Astrocyte (in vitro differentiated cells and primary cell): ENCODE measurements at places on chromosomes 11 and 22. TPM values are rescaled to one million over a fixed set of nuclear protein-coding genes. Genes with fewer than 3 reads are reported as not detected.

- peaks cover 17% of the 10 kb centered on the region for H3K27me3 ChIP-seq
- H3K27ac ChIP-seq, result no peak overlapping the region
These were observed 276.8 kb upstream of the SESN3 start for GRCh38 chr11:95507794-95508193.

GRCh38 chr22:29202212-29203192, 3.2 kb upstream of the EMID1 start:
- no peaks in the 10 kb centered on the region for H3K36me3 ChIP-seq
- no peak overlapping the region for H3K27ac ChIP-seq
- DNase-seq, result peak; percentile 46
- peaks cover 12% of the 10 kb centered on the region for H3K4me1 ChIP-seq

- H3K4me1 ChIP-seq, result no peaks in the 10 kb centered on the region
- no peak overlapping the region for H3K27ac ChIP-seq
- no peaks in the 10 kb centered on the region for H3K27me3 ChIP-seq
- no peaks in the 10 kb centered on the region for H3K36me3 ChIP-seq
These were observed 86.7 kb upstream of the IZUMO1R start for GRCh38 chr11:94217705-94218104.

MS4A6A gene
- not detected in 2 replicates for total RNA-seq

TCN1 gene
- total RNA-seq, result 0.45 TPM in 1 of 2 replicates, not detected in the other

DNA sequence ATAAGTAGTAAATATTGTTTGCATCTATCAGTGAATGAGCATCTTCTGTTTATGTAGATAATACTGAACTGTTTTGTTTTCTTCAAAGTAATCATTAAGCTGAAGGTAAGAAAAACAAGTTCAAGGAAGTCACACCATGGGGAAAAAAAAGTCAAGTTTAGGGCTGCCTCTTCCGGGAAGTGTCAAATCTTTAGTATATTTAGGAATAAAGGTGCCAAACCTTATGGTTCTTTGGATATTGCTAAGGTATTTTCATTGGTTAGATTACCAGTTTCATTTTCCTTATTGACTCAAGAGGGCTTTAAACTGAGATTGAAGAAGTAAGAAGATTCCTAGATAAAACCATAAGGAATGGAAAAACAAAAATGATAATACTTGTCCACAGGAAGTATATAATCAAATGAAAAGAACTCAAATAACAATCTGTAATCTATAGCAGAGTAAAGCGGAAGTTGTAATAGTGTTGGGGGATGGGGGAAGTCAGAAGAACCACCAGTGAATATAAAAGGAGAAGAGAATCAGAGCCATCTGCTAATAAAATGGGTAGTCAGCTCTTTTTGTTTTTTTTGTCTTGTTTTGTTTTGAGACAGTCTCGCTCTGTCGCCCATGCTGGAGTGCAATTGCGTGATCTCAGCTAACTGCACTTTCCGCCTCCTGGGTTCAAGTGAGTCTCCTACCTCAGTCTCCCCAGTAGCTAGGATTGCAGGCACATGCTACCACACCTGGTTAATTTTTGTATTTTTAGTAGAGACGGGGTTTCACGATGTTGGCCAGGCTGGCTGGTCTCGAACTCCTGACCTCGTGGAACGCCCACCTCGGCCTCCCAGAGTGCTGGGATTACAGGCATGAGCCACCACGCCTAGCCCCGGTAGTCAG, 2.3 kb downstream of the ATM start:
- DNase-seq, result no peak
- no peak overlapping the region for H3K4me3 ChIP-seq
- H3K27ac ChIP-seq, result no peak overlapping the region
- H3K4me1 ChIP-seq, result peaks cover 16% of the 10 kb centered on the region

DNA sequence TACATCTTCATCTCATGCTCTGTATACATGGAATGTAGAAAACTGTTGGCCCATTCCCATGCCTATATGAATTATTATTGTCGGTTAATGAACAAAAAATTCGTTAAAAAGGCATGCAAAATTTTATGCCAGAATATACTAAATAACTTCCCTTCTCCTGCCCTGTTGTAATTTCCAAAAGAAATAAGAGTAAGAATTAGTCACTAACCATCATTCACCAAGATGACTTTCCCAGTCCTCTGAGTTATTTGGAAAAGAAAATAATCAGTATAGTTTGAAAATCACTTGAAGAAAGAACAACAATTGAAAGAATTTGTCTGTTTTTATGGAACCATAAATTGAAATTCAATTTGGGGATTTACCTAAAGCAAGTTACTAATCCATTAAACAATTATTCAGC, 1149.1 kb upstream of the RAG2 start:
- no peaks in the 10 kb centered on the region for H3K27me3 ChIP-seq
- H3K27ac ChIP-seq, result no peak overlapping the region
- H3K4me3 ChIP-seq, result no peak overlapping the region
- no peaks in the 10 kb centered on the region for H3K36me3 ChIP-seq

OR4C46 gene
- not detected in 2 replicates for total RNA-seq

DNA sequence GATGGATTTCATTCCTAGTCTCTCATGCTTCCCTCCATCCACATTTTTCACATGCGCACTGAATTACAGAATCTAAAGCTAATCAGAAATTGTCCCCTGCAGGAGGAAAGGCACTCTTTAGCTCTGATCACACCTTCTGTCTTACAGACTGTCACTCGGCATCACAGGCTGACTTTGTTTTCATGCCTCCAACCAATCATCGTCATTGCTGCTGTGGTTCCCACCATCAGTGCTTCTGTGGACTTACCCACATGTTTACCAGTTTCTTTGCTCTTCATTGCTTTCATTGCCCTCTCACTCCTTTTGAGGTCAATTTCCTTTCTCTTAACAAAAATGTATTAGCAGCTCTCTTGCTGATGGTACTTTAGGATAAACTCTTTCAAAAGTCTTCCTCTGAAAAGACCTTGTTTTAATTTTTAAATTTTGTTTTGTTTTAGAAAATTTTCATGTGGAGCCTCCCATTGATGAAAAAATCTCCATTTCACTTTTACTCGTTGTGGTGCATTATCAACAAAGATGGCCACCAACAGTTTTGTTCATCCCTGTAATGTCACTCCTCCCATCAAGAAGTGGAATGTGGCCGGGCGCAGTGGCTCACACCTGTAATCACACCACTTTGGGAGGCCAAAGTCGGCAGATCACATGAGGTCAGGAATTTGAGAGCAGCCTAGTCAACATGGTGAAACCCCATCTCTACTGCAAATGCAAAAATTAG, 20.2 kb upstream of the TREH start:
- no peaks in the 10 kb centered on the region for H3K36me3 ChIP-seq
- no peaks in the 10 kb centered on the region for H3K27me3 ChIP-seq
- no peak overlapping the region for H3K27ac ChIP-seq
- H3K4me1 ChIP-seq, result no peaks in the 10 kb centered on the region
- no peak overlapping the region for H3K4me3 ChIP-seq

C1QTNF5 gene
- total RNA-seq, result 5.6 and 6.3 TPM in 2 replicates

- H3K4me3 ChIP-seq, result no peak overlapping the region
- H3K4me1 ChIP-seq, result peaks cover 29% of the 10 kb centered on the region
- no peak overlapping the region for H3K27ac ChIP-seq
- H3K36me3 ChIP-seq, result no peaks in the 10 kb centered on the region
- H3K27me3 ChIP-seq, result no peaks in the 10 kb centered on the region
- DNase-seq, result no peak
These were observed 54.0 kb downstream of the MIAT start for GRCh38 chr22:26711205-26711963.

GRCh38 chr11:115384236-115384635, 120.0 kb downstream of the CADM1 start:
- no peaks in the 10 kb centered on the region for H3K27me3 ChIP-seq
- H3K27ac ChIP-seq, result no peak overlapping the region
- peak; percentile 51 for DNase-seq
- no peaks in the 10 kb centered on the region for H3K4me1 ChIP-seq
- H3K36me3 ChIP-seq, result no peaks in the 10 kb centered on the region

RRP7A gene
- total RNA-seq, result 54.9 TPM in 2 replicates

DNA sequence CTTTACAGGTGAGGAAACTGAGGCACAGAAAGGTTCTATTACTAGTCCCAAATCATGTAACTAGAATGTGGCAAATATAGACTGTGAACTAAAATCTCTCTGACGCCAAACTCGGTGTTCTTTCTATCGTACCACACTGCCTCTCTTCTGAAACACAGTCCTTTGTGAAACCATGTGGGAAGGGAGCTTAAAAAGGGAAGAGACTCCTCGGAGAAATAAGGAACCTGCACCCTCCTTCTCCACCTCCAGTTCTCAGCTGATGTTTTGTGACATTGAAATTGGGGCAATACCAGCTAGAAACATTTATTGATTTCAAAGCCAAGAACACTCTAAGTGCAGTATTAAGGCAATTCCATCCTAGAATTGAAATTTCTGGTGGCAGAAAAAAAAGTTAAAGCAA, 76.4 kb upstream of the DRD2 start:
- H3K36me3 ChIP-seq, result no peaks in the 10 kb centered on the region
- peaks cover 33% of the 10 kb centered on the region for H3K4me1 ChIP-seq
- DNase-seq, result no peak

- no peak overlapping the region for H3K4me3 ChIP-seq
- no peak overlapping the region for H3K27ac ChIP-seq
- no peaks in the 10 kb centered on the region for H3K4me1 ChIP-seq
- peaks cover 16% of the 10 kb centered on the region for H3K27me3 ChIP-seq
These were observed 116.7 kb downstream of the NTM start for GRCh38 chr11:131486937-131487635.

GRCh38 chr11:45899448-45900174, 7.5 kb downstream of the FREY1 start:
- H3K4me1 ChIP-seq, result peaks cover 18% of the 10 kb centered on the region
- no peaks in the 10 kb centered on the region for H3K27me3 ChIP-seq

GRCh38 chr11:69361048-69361447, 67.1 kb downstream of the MYEOV start:
- H3K36me3 ChIP-seq, result no peaks in the 10 kb centered on the region
- no peak for DNase-seq
- H3K27me3 ChIP-seq, result no peaks in the 10 kb centered on the region
- H3K4me1 ChIP-seq, result peaks cover 9% of the 10 kb centered on the region
- H3K27ac ChIP-seq, result no peak overlapping the region
- no peak overlapping the region for H3K4me3 ChIP-seq

- no peaks in the 10 kb centered on the region for H3K36me3 ChIP-seq
- H3K27me3 ChIP-seq, result no peaks in the 10 kb centered on the region
- H3K4me3 ChIP-seq, result no peak overlapping the region
- peak overlapping the region; percentile 93 for H3K27ac ChIP-seq
These were observed 3.9 kb upstream of the NDUFS8 start for GRCh38 chr11:68026391-68027105.

- H3K27ac ChIP-seq, result no peak overlapping the region
- no peaks in the 10 kb centered on the region for H3K36me3 ChIP-seq
- H3K4me3 ChIP-seq, result no peak overlapping the region
- peaks cover 13% of the 10 kb centered on the region for H3K27me3 ChIP-seq
- DNase-seq, result no peak
These were observed 126.0 kb upstream of the CADM1 start for GRCh38 chr11:115630214-115630613.

DNA sequence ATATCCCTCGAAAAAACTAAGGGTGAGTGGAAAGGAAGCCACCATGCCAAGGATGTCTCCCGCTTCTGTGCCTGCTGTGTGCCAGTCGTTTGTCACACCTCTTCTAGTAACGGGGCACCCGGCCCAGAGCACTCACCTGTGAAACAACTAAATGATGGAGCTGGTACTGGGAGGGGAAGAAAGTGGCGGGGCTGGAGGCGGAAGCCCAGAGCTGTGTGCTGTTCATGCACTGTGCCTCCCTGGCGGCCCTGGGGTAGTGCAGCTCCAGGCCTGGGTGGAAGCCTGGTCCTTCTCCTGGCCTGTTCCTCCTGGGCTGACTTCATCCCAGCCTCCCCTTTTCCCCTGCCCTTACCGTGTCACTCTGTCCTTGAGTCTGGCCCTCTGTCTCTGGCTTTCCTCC, 130.2 kb downstream of the CEP164 start:
- peaks cover 4% of the 10 kb centered on the region for H3K27me3 ChIP-seq
- H3K4me3 ChIP-seq, result no peak overlapping the region
- no peaks in the 10 kb centered on the region for H3K4me1 ChIP-seq

DNA sequence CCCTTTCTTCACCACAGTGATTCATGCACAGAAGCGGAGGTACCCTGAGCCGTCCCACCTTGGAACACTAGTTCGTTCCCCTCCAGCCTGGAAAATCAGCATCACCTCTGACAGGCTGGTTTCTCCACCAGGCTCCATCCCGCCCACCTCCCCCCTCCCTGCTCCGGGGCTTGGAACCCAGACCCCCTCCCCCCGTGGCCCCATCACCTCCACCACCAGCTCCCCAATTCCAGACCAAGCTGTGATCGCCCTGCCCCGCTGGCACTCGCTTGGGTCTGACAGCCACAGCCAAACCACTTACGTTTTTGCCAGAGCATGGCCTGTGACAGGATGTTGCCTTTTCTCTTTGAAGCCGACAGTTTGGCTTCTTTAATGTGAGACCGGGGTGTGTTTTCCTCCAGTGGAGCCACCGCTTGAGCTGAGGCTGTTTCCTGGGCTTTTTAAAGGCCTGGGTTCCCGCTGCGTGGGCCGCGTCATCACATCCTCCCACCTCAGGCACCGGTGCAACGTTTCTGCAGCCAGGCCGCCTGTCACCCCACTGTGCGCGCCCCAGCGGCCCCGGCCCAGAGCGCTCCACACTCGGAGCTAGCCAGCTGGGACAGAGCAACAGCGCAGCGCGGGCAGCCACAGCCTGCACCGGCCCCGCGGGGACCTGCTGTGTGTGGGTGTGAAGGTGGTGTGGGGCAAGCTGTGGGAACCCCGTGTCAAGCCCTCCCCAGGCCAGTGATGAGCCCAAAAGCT, at the start of gene POU2AF1:
TSS of gene POU2AF1 (minus strand) at position 415 of the 741 bp plus-strand sequence. CDS start at position 317, 98 bp downstream.
- no peaks in the 10 kb centered on the region for H3K36me3 ChIP-seq
- H3K4me3 ChIP-seq, result peak within 1 kb of the TSS; percentile 35
- H3K27me3 ChIP-seq, result peaks cover 2% of the 10 kb centered on the region
- peaks cover 5% of the 10 kb centered on the region for H3K4me1 ChIP-seq

TMPRSS6 gene
- total RNA-seq, result not detected in 2 replicates

DNA sequence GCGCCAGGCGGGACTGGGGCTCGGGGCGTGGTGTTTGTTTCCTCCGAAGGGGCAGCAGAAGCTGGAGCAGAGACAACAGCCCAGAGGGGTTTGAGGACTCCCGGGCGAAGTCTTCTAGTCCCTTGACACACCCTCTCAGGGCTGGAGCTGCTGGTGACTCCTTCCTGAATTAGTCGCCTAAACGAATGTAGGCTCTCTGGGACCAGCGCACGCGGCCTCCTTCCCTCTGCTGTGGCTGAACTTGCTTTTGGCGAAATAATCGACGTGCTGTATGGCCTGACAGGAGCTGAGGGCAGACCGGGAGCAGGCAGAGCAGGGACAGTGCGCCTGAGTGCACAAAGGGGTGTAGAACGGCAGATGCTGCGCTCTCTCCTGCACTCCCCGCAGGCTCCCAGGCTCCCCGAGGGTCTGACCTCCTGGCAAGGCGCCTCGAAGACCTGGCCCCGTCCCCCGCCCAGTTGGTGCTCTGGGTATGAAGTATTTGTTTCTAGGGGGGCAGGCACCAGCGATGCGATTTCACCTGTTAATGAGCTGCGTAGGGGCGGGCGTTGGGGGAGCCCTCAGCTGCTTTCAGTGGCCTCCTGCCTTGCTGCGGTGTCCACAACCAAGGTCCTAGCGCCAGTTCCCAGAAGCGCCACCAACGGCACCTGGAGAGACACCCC, 5.3 kb downstream of the SLC17A6 start:
- peaks cover 58% of the 10 kb centered on the region for H3K27me3 ChIP-seq
- no peak overlapping the region for H3K4me3 ChIP-seq
- DNase-seq, result no peak
- H3K27ac ChIP-seq, result no peak overlapping the region

HBE1 gene
- total RNA-seq, result not detected in 2 replicates

DGAT2 gene
- total RNA-seq, result 0.73 and 1.6 TPM in 2 replicates

NRXN2 gene
- total RNA-seq, result 0.14 and 0.17 TPM in 2 replicates

RBMXL2 gene
- total RNA-seq, result not detected in 2 replicates
